ENCODE measurements at places on chromosomes 1 and 21. TPM values are rescaled to one million over a fixed set of nuclear protein-coding genes. Genes with fewer than 3 reads are reported as not detected.

TMIGD3 gene
- 5.9 TPM for total RNA-seq

NEK2 gene
- not detected for total RNA-seq

KRTAP7-1 gene
- total RNA-seq = not detected

JAM2 gene
- 11.9 TPM for total RNA-seq

KMO gene
- total RNA-seq = 4.3 TPM

SH2D1B gene
- not detected for total RNA-seq

Measured in breast epithelium (tissue), 4 donors.